ENCODE measurements at places on chromosomes 12 and 14.

GRCh38 chr12:108348842-108349241 lies 9.7 kb upstream of the CMKLR1 start:
- no peak for DNase-seq

GRCh38 chr14:32345311-32345791 lies 16.3 kb downstream of the AKAP6 start:
- no peak for DNase-seq

- DNase-seq = no peak
Measured at GRCh38 chr12:6314776-6315175, 4.3 kb downstream of the PLEKHG6 start.

DNA sequence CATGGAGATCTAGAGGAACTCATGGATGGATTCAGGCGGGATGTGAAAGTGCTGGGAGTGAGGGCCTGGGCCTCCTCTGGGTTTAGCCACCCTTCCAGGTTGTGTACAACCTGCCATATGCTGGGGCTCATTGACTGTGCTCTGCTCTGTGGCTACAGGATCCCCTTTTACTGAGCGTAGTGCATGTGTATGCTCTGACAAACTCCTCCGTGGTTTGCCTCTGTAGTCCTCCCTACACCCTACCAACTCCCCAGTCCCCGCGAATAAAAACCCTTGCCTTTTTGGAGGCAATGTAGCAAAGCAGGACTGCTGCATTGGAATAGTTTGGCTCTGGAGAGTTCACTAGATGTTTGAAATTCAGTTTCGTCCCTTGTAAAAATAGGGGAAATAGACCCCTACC lies 17.4 kb downstream of the JDP2 start:
- no peak for DNase-seq

GRCh38 chr12:90839346-90839745 lies 115.6 kb downstream of the CCER1 start:
- DNase-seq = no peak

DNA sequence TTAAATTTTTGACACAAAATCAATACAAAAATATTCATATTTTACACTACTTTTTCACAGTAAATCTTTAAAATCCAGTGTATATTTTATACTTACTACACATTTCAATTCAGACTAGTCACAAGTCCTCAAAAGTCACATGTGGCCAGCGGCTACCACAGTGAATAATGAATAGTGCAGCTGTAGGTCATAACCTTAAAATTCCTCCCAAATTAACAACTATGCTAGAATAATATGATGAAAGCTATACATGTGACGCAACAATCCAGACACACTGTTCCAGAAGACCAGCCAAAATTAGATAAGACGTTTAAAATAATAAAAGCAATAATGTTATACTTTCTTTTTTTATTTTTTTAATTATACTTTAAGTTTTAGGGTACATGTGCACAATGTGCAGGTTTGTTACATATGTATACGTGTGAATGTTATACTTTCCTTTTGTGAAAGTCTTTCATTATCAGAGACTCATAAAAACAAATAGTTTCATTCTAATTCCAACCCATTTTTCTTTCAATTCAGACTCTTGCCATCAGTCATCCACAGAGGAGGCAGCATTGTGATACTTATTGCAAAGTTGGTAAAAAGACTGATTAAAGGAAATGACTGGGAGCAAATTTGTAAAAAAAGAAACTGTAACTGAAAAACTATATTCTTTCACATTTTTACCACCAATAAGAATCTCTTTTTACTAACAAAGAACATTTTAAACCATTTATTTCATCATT lies 67.0 kb downstream of the C2CD5 start:
- DNase-seq = no peak

GRCh38 chr12:132724506-132725241 lies 14.0 kb downstream of the PGAM5 start:
- no peak for DNase-seq

- DNase-seq = no peak
Measured at GRCh38 chr14:22400655-22401259, 188.3 kb downstream of the DAD1 start.

DNA sequence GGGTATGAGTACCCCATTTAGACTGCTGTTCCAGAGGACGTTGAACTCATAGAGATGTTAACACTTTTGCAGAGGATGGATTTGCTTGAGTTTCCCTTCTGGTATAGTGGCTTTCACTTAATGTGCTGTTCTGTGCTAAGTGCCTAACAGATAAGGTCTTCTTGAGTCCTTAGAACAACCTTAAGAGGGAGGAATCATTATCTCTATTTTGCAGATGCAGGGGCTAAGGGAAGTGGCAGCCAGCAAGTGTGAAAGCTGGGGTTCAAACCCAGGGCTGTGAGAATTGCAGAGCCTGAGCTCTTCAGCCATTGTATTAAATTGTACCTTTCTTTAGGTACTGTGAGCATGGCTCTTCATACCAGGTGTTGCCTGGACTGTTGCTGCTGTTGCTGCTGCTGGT lies 122.1 kb upstream of the NRXN3 start:
- DNase-seq = no peak

- DNase-seq = no peak
Measured at GRCh38 chr12:109827566-109828550, 5.3 kb downstream of the TRPV4 start.

- DNase-seq = no peak
Measured at GRCh38 chr12:112107306-112108201, 1.0 kb downstream of the NAA25 start.

- no peak for DNase-seq
Measured at GRCh38 chr12:40013847-40014246, 92.0 kb downstream of the SLC2A13 start.

- DNase-seq = no peak
Measured at GRCh38 chr14:57687416-57687815, 178.5 kb downstream of the SLC35F4 start.
